ENCODE measurements at places on chromosomes 7 and 10. TPM values are rescaled to one million over a fixed set of nuclear protein-coding genes. Genes with fewer than 3 reads are reported as not detected.

- no peak for DNase-seq
These were observed 37.2 kb downstream of the KAT6B start for GRCh38 chr10:74863551-74863950.

- DNase-seq = peak; percentile 72
These were observed 183.0 kb upstream of the ANK3 start for GRCh38 chr10:60572511-60573194.

Gene CCDC172
- polyA plus RNA-seq = not detected

Gene DNAH11
- 3.3 TPM for polyA plus RNA-seq

GRCh38 chr7:2148189-2148588 is 84.6 kb downstream of the MAD1L1 start:
- DNase-seq = no peak

DNA sequence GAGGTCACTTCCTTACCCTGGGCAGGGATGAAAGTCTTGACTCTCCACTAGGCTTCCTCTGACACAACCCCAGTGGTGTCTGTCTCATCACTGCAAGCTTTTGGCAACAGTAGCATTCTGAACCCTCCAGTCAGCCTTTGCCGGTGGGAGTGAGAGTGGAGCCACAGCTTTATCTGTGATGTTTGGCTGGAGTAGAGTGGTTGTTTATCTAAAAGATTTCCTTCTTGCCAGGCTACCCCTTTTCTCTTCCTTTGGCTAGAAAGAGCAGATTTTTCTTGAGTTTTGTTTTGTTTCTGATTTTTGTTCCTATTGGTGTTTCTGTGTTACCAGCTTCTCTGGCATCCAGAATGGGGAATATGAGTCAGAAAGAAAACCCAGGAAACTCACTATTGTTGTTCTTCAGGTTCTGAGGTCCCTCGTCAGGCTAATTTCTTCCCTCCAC is 98.9 kb upstream of the KIF5B start:
- no peak for DNase-seq

Gene RBP4
- 1.00 TPM for polyA plus RNA-seq

GRCh38 chr7:4093035-4093434 is 589.1 kb upstream of the FOXK1 start:
- no peak for DNase-seq

GRCh38 chr7:152649220-152649619 is 26.7 kb downstream of the XRCC2 start:
- no peak for DNase-seq

- no peak for DNase-seq
These were observed 967 bp downstream of the GAD2 start for GRCh38 chr10:26217396-26218086.

DNA sequence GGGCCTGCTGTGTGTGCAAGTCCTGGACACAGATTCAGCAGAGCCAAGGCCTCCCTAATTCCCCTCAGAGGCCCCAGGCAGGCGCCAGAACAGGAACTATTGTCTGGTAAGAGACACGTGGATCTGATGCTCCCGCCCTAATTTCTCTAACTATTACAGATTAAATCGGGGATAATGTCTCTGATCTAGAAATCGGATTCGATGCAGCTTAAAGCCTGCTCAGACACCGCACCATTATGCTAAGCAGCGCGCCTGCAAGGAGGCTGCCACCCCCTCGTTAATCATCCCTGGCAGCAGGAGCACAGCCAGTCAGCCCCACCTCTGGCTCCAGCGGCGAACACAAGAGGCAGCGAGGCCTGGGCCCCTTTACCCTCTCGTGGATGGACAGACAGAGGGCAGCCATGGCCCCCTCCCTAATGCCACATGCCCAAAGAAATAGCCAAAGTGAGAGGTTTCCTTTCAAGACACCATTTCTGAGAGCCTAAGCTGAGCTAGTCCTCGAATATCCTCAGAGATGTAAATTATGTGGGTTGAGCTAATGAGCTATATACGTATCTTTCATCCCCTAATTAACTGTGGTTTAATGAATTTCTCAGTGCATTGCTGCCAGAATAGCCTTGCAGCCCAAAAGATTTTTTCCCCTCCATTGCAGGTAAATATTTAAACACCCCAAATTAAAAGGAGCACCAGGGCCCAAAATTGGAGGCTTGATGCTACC is 122.1 kb downstream of the GRID1 start:
- DNase-seq = no peak

Gene TEX47
- not detected for polyA plus RNA-seq

Gene LRRC17
- polyA plus RNA-seq = 73.0 TPM

DNA sequence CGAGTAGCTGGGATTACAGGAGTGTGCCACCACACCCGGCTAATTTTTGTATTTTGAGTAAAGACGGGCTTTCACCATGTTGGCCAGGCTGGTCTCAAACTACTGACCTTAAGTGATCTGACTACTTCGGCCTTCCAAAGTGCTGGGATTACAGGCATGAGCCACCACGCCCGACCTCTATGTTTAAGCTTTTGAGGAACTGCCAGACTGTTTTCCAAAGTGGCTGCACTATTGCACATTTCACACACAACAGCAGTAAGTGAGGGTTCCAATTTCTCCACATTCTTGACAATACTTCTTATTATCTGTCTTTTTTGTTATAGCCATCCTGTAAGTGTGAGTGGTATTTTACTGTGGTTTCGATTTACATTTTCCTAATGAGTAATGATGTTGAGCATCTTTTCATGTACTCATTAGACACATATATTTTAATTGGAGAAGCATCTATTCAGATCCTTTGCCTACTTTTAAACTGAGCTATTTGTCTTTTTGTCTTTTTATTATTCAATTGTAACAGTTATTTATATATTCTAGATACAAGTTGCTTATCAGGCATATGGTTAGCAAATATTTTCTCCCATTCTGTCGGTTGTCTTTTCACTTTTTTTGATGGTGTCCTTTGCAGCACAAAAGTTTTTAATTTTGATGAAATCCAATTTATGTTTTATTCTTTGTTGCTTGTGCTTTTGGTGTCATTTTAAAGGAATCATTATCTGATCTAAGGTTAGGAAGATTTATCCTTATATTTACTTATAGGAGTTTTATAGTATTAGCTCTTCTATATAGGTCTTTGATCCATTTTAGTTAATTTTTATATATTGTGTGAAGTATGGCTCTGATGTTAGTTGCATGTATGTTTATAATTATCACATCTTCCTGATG is 12.8 kb upstream of the IRF5 start:
- DNase-seq = no peak

DNA sequence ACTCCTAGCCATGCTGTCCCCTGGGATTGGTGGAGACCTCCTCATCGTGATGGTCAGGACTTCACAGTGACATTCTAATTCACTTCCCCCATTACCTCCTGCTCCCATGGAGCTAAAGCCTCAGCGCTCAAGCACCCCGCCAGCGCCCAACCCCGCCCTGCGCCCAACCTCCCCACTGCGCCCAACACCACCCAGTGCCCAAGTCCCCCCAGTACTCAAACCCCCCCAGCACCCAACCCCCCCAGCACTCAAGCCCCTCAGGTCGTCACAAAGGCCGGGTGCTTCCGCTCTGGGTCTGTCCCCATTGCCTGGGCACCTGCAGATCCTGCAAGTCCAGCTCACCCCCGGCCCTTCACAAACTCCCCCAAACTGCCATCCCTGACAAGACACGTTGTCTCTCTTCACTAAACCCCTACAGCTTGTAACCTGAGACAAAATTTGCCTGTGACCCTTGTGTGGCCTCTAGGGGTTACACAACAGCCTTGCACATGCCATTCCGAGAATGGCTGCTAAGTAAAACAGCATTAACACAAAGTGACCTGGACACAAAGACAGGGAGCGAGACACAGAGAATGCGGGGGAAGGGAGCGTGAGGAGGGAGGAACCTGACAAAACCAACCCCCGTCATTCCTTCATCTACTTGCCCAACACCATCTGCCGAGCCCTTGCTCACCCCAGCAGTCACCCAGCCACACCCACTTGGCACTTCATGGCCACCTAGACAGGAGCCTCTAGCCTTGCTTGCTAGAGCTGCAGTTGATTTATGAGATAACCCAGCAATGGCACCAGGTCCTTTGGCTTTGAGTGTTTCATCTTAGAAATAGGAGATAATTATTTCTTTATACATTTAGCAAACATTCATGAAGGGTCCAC is 107.8 kb downstream of the ADARB2 start:
- no peak for DNase-seq

GRCh38 chr7:100681491-100682227 is 8.1 kb downstream of the GNB2 start:
- no peak for DNase-seq

- no peak for DNase-seq
These were observed 40.7 kb downstream of the ANK3 start for GRCh38 chr10:60348982-60349381.

GRCh38 chr10:124675824-124676223 is 68.4 kb downstream of the FAM53B start:
- DNase-seq = no peak

GRCh38 chr10:69915215-69915560 is 113.5 kb downstream of the COL13A1 start:
- DNase-seq = no peak

DNA sequence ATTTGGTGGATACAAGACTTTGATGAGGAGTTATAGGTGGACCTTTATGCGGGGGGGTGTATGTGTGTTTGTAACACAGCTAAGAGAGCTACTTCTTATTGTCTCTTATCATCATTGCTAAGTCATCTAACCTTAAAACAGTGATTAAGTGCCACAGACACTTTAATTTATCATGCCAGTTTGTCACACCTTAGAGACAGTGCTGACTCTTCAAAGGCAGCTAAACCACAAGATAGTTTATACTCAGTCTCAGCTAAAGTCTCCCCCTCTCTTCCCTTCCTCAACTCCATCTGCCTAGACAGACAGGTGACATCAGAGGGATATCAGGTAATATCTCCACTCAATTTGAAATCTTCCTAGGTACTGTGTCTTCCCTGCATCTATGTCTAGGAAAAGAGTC is 42.2 kb downstream of the MYPN start:
- DNase-seq = no peak

GRCh38 chr10:71216751-71217265 is 4.4 kb downstream of the UNC5B start:
- DNase-seq = no peak

DNA sequence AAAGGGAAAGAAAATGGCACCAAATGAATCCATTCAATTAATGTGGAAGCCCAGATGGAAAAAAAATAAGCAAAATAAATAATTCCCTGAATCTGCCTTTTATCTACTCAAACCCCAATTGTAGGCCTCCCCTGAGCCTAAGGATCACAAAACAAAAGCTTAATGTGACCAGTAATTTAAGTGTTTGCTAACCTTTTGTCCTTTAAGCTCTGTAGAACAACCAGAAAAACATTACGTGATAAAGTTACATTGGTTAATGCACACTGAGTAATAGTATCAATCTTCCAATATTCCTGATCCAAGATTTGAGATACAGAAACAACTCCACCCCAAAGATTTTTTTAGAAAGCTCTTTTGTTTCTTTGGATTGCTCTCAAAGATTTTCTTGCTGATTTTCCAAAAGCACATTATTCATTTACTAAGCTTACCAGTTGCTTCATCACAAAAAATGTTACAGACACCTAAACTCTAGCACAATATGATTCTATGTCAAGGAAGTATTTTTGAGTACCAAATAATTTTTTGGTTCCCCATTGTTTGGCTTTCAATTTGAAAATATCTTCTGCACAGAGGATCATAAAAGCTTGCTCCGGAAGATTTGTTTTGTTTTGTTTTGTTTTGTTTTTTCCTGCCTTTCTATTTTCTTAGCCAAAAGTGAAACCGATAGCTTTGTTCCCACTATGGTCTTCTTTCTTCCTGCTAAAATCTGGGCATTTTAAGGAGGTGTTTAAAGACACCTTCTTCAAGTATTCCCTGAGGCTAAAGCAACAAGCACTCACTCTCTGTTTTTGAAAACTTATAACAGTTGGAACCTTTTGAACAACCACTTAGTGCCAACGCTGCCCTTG is 54.2 kb downstream of the TRIL start:
- DNase-seq = peak; percentile 25

Gene TMEM196
- polyA plus RNA-seq = not detected

GRCh38 chr7:140609646-140610045 is 31.0 kb downstream of the DENND2A start:
- DNase-seq = no peak

- DNase-seq = peak; percentile 49
These were observed 89.8 kb downstream of the KIAA1549 start for GRCh38 chr7:138891446-138891810.
